ENCODE measurements at places on chromosomes 12 and 14.

- DNase-seq: no peak
Observed at GRCh38 chr12:20810487-20810886, at the start of gene SLCO1B3. Gene SLCO1B3, plus strand, starts transcription at chr12:20810705. Its CDS starts 5,034 bp downstream, at chr12:20815739.

GRCh38 chr12:131383741-131384543, 326.9 kb upstream of the SFSWAP start:
- DNase-seq: no peak

DNA sequence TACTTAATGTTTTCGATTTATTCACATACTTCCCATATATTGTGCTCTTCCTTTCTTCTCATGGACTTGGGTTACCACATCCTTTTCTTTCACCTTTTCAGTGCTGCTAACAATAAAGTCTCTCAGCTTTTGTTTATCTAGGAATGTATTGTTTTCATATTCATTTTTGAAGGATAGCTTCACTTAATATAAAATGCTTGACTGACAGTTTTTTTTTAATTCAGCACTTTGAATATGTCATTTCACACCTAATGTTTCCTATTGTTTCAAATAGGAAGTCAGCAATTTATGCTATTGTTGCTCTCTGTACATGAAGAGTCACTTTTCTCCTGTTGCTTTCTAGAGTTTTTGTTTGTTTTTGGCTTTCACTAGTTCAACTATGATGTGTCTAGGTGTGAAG, 738.3 kb upstream of the STXBP6 start:
- DNase-seq: no peak

DNA sequence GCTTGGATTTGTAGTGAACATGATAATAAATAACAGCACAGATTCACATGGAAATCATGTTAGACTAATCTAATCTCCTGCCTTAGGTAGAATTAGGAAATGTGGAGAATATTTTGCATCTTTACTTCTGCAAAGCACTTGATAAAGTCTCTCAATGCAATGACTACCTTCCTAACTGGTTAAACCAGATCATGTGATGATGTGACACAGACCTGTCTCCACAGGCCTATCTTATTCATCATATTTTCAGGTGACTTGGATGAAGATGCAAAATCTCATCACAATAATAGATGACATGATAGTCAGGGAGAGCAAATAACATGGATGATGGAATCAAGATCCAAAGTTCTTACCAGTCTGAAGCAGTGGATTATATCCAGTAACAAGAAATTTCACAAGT, 38.5 kb upstream of the RNASE1 start:
- no peak for DNase-seq

DNA sequence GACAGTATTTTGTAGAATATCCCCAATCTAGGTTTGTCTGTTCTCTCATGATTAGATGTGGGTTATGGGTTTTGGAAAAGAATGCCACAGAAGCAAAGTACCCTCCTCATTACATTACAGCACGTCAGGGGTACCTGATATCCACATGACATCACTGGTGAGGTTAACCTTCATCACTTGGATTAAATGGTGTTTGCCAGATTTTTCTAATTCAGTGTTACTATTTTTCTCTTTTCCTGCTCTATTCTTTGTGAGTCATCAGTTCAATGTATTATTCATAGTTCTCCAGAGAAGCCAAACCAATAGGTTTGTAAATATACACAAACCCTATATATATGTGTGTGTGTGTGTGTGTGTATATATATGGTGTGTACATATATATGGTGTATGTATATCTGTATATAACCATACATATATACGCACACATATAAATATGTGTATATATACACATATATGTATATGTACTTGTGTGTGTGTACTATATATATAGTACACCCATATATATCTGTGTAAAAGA, 131.4 kb downstream of the LMNTD1 start:
- no peak for DNase-seq

DNA sequence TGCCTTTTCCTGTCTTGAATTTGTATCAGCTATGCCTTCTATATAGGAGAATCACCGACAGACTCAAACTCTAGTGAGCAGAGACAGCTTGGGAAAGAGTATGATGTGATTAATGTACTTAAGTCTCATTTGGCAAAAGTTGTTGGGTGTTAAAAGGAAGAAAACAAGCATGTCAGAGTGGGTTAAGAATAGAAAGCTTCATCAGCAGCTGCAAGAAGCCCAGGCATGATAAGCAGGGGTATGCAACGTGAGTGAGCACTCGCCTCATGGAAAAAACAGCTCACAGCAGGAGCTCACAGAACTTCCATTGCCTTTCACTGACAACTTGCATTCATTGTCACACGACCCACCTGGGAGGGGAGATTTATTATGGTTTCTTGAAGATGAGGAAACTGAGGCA, 35.9 kb upstream of the WNK1 start:
- DNase-seq: no peak

DNA sequence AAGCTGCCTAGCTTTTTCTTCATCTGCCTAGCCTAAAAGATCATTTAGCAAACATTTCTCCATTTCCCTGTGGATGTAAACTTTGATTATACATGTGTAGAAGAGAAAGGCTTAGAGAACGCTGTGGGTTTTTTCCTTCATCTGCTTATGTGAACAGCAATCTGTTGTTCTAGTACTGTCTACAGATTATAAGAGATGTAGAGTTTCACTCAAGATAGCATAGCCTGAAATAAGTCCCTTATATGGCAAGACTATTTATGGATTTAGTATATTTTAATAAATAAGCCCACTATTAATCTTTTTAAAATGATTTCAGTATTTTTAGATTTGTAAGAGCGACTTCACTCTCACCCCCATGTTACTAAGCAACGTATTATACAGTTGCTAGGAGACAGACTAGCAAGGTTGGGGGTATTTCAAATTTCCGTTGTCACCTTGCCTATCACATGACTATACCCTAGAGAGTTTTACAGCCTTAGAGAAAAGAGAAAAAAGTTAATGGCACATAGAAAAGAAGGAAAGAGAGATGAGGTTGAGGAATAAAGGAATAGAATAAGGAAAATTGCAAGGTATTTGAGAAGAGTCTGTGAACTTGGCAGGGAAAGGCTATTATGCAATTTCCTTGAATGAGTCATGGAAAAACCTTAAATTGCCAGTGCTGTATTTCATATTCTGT, 12.2 kb upstream of the TUBA1A start:
- DNase-seq: peak; percentile 47

DNA sequence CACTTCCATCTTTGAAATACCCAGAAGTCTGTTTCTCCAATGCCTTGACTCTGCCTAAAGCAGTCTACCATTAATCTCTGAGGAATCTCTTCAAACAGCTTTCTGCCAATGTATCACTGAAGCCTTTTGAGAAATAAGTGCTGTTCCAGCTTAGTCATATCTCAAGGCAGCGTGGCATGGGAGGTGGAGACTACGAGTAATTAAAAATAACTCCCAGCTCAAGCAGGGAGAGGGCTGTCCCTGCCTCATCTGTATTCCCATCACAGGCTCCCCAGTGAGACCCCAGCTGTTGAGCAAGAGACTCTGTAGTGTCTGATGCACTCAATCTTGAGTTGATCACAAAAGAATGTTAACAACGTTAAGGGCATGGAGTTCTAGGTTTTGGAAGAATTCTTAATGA, 700.6 kb downstream of the DIO2 start:
- no peak for DNase-seq

- DNase-seq: peak; percentile 18
Observed at GRCh38 chr12:101172316-101172715, 37.7 kb downstream of the SLC5A8 start.

GRCh38 chr12:43238281-43238680, 313.7 kb downstream of the ADAMTS20 start:
- DNase-seq: no peak

GRCh38 chr12:100141998-100142850, 450 bp downstream of the BLTP3B start:
- peak; percentile 42 for DNase-seq

DNA sequence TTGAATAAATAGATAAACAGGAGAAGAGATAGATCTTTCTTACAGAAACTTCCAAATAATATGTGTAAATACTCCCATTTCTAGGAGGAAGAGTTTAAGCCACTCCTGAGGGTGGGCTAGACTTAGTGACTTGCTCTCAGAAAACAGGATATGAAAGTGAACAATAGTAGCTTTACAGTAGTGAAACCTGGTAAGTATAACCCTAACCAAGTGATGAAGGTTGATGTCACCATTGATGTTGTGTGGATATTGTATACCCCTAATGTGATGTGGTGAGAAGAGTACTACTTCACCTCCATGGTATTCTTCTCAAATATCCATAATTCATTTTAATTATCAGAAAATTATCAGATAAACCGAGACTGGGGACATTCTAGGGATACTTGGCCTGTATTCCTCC, 20.9 kb downstream of the AKAP6 start:
- DNase-seq: no peak

DNA sequence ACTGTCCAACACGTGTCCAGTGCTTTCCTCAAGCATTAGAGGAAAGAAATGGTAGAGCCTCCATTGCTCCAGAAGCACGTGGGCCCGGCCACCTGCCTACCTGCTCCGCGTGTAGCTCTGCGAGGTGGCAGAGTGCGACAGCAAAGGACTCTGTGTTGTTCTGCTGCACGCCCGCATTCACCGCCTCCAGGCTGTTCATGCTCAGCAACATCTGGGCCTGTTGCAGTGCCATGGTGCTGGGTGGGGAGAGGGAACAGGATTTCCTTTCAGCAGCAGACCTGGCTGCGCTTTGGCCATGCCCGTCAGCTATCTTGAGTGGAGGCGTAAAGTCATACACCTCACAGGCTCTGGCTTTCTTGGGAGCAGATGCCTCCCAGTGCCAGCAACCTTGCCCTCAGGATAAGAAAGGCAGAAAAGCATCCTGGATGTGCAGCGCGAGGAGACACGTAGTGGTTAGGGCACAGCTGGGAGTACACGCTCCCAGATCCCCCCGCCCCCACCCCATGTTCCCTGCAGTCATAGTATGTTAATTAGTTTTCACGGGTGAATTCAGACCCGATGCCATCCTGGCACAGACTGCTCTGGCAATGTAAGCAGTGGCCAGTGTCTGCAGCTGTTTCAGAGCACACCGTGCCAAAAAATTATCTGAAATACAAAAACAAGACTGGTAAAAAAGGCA, 25.1 kb downstream of the ANAPC5 start:
- DNase-seq: no peak

DNA sequence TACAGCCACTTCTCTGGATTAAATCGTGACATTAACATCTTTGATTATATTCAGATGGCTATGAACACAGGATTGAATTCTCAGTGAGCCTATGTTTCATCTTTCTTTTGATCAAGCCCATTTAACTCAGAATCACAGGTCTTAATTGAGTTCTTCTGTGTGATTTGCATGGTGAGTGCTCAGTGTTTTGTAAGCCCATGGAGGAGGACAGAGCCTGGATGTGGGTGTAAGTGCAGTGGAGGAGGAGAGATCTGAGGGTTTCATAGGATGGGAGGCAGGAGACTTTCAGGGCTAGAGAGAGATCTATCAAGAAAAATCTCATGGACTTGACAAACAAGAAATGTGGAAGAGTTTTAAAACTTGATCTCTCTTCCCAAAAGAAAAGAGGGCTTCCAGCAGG, 5.3 kb upstream of the TESPA1 start:
- DNase-seq: no peak

DNA sequence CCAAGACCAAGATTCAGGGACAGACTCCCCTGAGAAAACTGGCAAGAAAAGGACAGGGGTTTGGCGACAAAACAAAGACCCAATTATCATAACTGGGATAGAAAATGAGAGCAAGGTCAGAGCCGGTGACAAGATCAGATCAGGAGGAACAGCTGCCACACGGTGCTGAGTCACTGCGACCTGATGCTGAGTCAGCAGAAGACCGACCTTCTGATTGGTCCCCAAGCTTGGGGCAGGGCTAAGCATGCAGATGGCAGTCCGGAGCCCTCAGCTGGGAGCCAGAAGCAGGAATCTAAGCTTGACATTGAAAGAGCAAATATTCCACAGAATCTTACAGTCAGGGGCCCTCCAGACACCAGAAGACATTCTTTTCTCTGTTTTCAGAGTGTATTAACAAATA, 19.1 kb upstream of the ARMH4 start:
- peak; percentile 77 for DNase-seq

DNA sequence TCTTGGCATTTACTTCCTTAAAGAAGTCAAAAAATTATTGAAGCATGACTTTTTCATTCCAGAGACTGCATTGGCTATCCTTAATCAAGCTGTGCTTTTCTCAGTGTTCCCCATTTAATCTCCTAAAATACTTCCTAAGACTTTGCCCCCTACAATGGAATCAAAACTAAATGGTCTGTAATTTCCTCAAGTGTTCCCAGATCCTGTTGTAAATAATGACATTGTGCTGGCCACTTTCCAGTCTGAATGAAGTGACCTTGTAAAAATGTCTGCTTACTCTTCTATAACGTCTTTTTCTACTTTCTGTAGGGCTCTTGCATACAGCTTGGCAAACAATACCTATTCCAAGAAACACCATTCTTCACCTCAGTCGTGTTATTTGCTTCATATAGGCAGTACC, 45.3 kb upstream of the MBIP start:
- DNase-seq: no peak

DNA sequence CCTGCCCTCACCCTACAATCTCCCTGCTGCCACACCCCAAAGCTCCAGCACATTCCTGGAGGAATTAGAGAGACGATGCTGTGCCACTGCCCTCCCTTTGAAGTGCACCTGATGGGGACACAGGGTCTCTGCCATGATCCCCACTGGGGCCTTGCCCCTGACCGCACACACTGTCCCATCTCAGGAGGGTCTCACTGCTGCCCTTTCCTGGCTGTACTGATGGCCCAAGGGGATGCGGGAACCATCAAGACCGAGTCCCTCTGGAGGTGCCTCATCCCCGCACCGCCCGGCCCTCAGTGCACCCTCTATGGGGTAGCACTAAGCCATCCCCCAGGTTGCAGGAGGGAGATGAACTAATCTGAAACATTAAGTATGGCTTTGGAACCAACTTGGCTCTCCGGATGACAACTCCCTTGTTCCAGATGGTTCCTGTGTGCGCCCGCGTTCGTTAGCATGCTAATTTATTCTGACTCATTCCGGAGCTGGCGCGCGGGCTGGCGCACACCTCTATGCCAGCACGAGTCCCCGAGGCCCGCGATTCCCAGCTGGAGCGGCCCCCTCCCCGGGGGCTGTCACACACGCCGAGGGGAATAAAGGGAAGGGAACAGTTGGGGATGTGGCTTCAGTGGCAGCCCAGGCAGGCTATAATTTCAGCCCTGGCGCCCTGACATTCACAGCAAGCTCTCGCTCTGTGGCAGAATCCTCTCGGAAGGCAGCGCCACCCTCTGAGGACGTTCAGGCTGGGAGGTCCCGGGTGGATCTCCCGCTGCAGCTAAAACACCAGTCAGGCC, 34.2 kb upstream of the C14orf180 start:
- DNase-seq: no peak

GRCh38 chr14:102185360-102185759, 45.7 kb downstream of the WDR20 start:
- no peak for DNase-seq

DNA sequence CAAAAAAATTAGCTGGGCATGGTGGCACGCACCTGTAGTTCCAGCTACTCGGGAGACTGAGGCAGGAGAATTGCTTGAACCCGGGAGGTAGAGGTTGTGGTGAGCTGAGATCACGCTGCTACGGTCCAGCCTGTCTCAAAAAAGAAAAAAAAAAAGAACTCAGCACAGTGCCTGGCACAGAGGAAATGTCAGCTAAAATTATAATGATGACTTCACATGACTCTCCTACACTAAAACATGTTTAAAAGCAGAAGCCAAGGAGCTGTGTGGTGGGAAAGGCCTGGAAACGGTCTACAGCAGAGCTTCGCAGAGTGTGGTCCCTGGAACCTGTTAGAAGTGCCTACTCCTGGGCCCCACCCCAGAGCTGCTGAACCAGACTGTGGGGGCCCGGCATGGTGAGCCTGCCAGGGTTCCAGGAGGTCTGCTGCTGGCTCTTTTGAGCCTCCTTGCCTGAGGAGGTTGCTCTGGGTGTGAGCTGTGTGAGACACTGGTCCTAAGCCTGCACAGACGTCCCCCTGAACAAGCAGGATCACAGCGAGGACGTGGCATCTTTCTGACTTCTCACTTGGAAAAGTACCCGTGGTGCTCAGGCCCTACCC, 28.1 kb downstream of the TCHP start:
- DNase-seq: no peak

Data from large intestine (tissue), 12 donors.